ENCODE measurements at places on chromosomes 1 and 21.

DNA sequence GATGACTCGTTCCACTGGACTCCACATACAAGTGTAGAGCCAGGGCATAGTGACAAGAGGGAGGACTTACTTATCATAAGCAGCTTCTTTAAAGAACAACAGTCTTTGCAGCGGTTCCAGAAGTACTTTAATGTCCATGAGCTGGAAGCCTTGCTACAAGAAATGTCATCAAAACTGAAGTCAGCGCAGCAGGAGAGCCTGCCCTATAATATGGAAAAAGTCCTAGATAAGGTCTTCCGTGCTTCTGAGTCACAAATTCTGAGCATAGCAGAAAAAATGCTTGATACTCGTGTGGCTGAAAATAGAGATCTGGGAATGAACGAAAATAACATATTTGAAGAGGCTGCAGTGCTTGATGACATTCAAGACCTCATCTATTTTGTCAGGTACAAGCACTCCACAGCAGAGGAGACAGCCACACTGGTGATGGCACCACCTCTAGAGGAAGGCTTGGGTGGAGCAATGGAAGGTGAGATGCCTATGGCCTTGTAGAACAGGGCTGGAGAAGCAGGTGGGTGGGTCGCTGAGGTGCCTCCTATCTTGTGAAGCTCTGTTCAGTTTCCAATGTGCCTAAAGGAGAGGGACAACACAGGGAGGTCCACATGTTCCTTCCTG, 12.1 kb downstream of the MIA3 start:
- no peak for DNase-seq

DNA sequence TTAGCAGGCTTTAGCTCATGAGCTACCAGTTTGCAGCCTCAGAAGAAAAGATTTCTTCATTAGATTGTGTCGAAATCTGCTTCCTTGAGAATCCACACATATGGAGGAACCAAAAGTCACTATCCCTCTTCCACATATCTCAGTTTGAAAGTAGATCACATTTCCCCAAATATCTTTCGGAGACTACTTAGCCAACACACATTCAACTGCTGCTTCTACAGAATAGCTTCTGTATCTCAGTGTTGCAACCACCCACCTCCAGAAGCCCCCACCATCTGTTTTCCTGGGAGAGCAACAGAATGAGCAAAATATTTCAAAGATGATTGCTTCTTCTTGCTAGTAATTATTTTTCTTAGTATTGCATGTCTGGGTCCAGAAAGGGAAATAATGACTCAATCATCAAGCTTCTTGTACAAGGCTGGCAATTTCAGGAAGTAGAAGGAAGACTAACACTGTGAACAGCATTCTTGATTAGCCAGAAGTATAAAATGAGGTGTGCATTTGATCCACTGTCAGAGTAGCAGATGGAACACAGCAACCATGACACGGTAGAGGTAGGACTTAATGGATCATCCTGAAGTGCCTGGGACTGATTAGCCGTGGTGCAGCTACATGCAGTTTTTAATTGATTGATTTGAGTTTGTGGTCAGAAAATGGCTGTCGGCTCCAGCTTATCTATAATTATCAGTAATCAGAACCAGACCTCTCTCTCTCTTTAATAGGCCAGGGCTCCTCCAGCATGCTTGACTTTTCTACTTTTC, 24.9 kb downstream of the ZC3H11B start:
- no peak for DNase-seq

DNA sequence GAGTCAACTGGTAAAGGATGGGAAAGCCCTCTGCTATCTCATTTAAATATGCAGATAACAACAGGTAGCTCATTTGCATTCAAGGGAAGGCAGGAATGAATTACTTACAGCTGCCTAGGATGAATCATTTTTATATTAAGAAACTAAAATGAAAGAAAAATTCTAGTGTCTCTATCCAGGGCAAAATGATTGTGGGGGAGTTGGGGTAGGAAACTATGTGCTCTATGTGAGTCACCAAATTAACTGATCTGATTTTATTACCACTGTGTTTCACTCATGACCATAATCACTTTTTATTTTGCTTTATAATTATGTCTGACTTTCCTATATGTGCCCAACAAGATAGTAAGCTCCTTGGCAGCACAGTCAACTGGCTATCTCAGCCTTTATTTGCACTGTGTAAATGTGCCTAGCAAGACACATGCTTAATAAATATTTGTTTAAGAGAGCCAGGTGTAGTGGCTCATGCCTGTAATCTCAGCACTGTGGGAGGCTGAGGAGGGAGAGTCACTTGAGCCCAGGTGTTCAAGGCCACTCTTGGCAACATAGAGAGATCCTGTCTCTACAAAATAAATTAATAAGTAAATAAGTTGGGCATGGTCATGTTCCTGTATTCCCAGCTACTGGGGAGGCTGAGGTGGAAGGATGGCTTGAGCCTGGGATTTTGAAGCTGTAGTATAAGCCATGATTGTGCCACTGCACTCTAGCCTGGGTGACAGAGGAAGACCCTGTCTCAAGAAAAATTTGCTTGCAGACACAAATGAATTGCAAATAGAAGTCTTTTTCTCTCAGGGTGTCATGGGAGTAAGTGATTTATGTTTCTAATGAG, 84.1 kb downstream of the SPAG17 start:
- DNase-seq: no peak

DNA sequence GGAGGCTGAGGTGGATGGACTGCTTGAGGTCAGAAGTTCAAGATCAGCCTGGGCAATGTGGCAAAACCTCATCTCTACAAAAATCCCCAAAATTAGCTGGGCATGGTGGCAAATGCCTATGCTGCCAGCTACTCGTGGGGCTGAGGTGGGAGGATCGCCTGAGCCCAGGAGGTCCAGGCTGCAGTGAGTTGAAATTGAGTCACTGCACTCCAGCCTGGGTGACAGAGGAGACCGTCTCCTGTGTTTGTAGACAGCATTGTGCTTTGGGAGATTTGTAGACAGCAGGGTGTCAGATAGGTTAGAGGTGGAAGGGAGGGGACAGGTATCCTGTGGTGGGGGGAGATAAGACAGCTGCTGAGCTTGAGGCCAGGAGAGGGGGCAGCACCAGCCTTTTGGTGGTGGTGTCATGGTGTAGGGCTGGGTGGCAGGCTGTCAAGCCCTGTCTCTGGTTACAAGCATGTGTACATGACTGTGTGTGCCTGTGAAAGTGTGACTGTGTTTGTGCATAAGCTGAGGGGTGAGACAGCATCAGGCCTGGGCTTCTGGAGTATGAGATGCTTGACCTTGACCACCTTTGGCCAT, 15.2 kb downstream of the PPFIA4 start:
- no peak for DNase-seq

DNA sequence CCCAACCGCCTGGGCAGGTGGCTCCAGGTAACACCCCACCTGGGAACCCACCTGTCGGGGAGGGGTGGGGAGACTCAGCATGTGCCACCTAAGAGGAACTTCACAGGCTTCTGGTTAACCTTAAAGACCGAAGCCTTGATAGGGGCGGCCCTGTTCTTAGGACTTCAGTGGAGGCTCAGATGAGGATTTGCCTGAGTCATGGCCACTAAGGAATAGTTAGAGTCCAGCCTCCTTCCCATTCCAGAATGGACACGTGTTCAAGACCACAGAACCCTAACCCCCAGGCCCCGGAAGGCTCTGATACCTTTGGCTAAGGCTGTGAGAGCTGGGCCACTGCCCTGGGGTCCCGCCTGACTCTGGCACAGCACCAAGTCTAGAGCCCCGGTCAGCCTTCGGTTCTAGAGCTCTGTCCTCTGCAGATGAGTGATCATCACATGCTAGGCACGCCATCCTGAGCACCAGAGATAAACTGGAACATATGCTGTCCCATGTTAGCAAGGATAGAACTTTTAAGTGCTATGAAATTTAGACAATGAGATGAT, 20.3 kb downstream of the PADI6 start:
- no peak for DNase-seq

- DNase-seq: no peak
Measured at GRCh38 chr1:76218888-76219287, 144.3 kb downstream of the ST6GALNAC3 start.

- DNase-seq: no peak
Measured at GRCh38 chr1:89855413-89856123, 34.7 kb downstream of the LRRC8D start.

- DNase-seq: no peak
Measured at GRCh38 chr1:56799605-56800400, 19.4 kb downstream of the FYB2 start.

DNA sequence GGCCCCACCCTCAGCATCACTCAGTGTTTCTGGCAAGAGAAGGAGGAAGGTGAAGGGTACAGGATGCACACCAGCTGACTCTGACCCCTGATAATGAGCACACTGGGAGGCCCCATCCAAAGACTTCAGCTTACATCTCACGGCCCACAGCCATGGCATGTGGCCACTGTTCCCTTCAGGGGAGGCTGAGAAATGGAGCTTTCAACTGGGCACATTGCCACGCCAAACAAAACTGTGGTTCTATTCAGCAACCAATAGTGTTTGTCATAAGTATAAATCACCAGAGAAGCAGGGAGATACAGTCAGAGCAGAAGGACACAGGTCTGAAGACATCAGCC, 12.7 kb upstream of the TRAF3IP3 start:
- no peak for DNase-seq

- DNase-seq: no peak
Measured at GRCh38 chr1:204672482-204673121, 12.9 kb downstream of the LRRN2 start.

DNA sequence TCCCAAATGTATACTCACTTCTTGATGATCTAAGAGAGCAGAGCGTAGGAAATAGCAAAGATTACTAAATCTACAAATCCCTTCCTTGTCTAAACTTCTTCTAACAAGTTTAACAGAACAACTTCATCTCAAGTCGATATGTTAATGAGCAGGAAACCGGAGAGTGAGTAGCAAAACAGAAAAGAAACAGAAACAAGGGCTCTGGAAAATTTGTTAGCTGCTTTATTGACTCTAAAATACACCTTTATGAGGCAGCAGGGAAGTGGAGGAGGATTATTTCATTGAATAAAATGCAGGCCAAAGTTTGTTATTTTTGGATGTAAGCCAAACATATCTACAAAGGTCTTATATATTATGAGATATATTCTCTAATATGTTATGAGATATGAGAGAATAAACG, 192.4 kb downstream of the LRRIQ3 start:
- DNase-seq: no peak

DNA sequence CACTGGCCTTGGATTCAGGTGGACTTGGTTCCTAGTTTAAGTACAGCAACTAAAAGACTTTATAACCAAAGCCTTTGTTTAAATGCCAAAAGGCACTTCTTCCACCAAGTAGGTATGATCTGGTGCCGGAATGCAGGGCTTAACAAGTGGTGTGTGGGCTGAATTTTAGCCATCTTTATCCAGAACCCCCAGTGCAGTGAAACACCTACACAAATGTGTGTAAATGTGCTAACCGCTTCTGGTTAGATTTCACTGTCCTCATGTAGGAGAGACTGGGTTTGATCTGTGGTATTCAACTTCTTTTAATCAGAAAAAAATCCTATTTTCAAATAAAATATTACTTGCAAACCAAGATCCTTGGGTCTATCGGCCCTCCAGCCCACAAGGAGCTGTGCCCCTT, 10.3 kb downstream of the SLAMF1 start:
- DNase-seq: no peak

DNA sequence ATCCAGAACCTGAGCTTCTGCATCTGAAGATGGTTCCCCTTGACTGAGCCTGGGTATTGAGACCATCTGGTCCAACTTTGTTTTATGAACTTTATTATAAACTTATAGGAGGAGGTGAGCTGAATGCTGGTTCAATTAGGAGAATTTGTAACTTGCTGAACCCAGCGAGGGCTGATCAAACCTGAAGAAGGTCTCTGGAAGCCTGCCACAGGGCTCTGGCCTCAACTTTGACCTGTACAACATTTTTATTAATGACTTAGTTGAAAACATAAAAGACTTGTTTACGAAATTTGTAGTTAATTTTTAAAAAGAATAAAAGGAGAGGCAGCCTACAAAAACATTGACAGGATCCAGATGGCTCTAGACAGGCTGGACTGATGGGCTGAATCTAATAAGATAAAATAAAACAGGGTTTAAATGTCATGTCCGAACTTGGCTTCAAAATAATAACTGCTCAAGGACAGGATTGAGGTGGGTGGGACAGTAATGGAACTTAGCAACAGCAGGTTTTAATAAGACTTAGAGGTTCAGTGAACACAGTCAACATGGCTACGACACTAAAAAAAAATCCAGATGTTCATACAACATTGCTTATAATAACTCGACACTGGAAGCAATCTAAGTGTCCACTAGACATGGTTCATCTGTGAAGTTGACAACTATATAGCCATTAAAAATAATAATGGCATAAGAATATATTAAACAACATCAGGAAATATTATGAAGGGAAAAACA, 53.4 kb upstream of the GJB5 start:
- no peak for DNase-seq

Data from stimulated activated naive B cell treated with anti-CD40 and anti-IgM and Interleukin-4, amounts not matched to agents 10 μg/mL and 1 μg/mL and 100 μg/mL, for 72 hours (primary cell).